ENCODE measurements at places on chromosomes 13 and 19.

- no peak for DNase-seq
These were observed 66.1 kb upstream of the C1QTNF9B start for GRCh38 chr13:23963184-23963931.

DNA sequence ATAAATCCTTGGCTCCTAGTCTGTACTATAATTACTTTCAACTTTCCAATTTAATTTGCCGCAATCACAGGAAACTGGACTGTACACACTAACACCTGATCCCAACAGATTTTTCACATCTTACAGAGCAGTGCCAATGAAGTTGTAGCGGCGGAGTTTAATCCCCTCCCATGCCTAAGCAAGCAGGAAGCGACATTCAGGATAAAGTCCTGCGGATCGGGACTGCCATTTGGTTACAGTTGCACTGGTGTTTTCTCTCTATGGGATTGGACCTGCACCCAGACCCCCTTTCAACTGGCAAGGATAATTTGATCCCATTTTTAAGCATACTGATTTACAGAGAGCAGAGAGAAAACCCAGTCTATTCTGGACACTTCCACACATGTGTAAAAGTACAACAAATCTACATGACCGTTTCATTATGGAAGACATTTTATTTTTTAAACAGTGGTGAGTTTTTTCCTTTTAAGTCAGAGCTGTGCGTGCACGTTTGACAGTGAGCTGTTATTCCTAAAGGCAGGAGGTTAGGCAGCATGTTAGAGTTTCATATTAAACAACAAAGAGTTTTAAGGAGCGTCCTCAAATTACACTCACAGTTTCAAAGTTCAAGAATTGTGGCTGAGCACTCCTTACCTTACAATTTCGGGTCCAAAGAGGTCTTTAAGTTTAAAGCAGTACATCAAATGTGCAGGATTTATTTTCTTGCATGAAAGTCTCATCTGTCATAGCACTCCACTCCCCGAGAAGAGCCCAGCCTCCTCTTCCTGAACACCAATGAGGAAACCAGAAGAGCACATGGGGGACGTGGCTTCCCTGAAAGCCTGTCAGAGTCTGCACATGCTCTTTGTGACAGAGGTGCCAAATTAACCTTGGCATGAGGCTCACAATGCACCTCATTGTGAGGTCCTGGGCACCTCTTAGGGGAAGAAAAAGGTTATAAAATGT is 141.6 kb upstream of the RFC3 start:
- DNase-seq = no peak

DNA sequence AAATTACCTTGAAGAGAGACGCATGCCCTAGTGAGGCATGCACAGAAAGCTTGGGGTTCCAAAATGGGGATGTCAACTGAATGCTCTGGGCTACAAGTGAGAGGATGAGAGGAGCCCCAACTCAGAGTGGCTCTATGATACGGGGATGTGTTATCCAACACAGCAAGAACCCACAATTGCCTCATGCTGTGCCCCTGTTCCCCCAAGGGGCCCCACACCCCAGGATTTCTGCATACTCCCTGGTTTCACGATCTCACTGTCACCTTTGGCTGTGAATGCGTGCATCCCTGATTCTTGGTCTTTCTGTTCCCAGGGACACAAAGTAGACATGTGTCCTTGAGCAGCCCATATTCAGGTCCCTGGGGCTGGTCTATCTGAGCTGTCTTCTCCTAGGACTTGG is 29.3 kb downstream of the WDR88 start:
- DNase-seq = no peak

- DNase-seq = no peak
These were observed 13.4 kb downstream of the ZNF20 start for GRCh38 chr19:12126707-12127106.

Measured in GM06990 (cell line).